ENCODE measurements at places on chromosomes 1 and 21.

GRCh38 chr1:201792534-201793305 is 36.2 kb upstream of the IPO9 start:
- peak; percentile 16 for DNase-seq

- no peak for DNase-seq
Measured at GRCh38 chr1:118660769-118661168, 327.4 kb downstream of the TBX15 start.

- DNase-seq: no peak
Measured at GRCh38 chr1:108142773-108143394, 57.3 kb downstream of the SLC25A24 start.

- DNase-seq: no peak
Measured at GRCh38 chr1:38569932-38570656, 289.5 kb downstream of the RRAGC start.

GRCh38 chr1:103529746-103530145 is 4.2 kb downstream of the RNPC3 start:
- no peak for DNase-seq

GRCh38 chr1:112380356-112380755 is 15.7 kb upstream of the CTTNBP2NL start:
- no peak for DNase-seq

DNA sequence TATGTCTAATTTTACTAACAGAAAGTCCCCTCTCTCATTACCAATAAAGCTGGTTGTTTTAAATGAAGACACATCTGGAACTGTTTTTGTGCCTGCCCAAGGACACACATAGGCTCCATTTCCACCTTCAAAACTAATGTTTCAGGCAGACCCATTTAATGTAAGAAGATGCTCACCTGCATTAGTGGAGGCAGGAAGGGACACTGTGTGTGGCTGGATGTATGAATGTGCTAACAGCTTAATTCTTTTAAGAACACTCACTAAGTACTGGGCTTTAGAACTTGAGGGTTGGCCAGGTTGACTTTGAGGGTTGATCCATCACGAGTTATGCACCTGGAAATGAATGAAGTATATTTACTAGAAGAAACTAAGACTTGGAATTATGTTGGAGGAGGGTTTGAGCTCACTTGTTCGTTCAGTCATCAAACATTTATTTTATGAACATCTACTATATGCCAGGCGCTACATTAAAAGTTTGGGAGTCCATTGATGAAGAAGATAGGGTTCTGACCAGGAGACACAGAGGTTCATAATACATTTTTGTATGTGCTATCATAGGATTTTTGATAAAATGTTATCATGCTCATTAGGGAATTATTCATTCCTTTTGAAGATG is 5.4 kb downstream of the JUN start:
- no peak for DNase-seq

Measured in stimulated activated CD4-positive, alpha-beta T cell treated with anti-CD3 and anti-CD28 coated beads, TNF-alpha, amount 100 ng/mL, for 1 hour (primary cell).